T-helper 17 cell (primary cell): ENCODE measurements at places on chromosomes 2 and 18. TPM values are rescaled to one million over a fixed set of nuclear protein-coding genes. Genes with fewer than 3 reads are reported as not detected.

TMEM247 gene
- total RNA-seq: not detected

GRCh38 chr2:186068139-186068801 lies 329.7 kb downstream of the FSIP2 start:
- no peaks in the 10 kb centered on the region for H3K27me3 ChIP-seq
- no peak for DNase-seq
- no peak overlapping the region for H3K27ac ChIP-seq
- H3K36me3 ChIP-seq: no peaks in the 10 kb centered on the region

GRCh38 chr2:95063086-95063958 lies 37.8 kb downstream of the MAL start:
- no peaks in the 10 kb centered on the region for H3K36me3 ChIP-seq
- DNase-seq: no peak
- H3K27me3 ChIP-seq: no peaks in the 10 kb centered on the region
- peaks cover 24% of the 10 kb centered on the region for H3K4me1 ChIP-seq
- peak overlapping the region; percentile 91 for H3K27ac ChIP-seq

DNA sequence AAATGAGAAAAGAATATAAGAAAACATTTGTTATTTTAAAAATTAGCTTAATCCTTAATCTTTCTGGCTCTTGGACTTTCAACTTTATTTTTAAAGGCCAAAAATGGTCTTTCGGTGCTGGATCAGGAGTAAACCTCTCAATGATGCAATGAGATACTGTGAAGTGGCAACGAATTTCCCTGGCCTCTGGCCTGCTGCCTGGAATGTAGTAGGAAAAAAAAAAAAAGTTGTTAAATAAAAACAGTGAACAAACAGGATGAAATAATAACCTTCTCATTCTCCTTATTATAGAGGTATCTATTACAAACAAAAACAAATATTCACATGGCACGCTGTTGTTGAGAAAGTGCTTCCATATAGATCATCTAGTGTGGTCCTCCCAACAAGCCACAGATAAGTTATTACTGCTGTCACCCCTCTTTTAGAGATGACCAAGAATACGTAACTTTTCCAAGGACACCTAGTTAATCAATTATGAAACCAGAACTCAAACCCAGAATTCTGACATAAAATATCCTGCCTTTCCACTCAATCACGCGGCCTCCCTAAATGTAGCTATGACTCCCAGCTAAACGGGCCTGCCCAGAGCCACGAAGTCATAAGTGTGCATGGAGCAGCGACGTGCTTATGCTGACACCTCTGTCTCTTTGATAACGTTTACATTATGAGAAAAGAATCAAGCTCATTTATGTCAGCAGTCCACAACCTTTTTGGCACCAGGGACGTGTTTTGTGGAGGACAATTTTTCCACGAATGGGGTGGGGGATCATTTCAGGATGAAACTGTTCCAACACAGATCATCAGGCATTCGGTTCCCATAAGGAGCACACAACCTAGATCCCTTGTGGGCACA lies 170.9 kb downstream of the BCL2 start:
- no peak for DNase-seq
- peak overlapping the region; percentile 19 for H3K27ac ChIP-seq
- H3K27me3 ChIP-seq: no peaks in the 10 kb centered on the region
